CD4-positive, alpha-beta T cell (primary cell): ENCODE measurements at places on chromosomes 13 and 19.

DNA sequence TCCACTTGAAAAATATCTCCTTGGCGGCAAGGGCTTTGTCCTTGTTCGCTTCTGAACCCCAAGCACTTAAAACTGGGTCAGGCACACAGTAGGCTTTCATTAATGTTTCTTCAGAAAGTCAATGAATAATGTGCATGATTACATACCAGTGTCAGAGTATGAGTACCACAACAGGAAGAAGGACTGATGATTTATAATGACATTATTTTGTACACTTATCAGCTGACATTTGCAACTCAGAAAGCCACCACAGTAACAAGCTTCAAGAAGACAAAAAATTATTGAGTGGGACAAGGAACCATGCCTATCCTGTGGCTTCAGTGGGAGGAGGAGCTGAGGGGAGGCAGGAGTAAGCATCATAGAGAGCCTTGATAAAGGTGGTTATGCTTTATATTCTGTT lies 10.0 kb downstream of the POLR1D start:
- DNase-seq: no peak

GRCh38 chr13:31385540-31385939 lies 185.8 kb downstream of the B3GLCT start:
- DNase-seq: no peak

GRCh38 chr13:53398051-53398450 lies 369.4 kb downstream of the OLFM4 start:
- DNase-seq: no peak

GRCh38 chr13:99314640-99315176 lies 7.5 kb upstream of the GPR183 start:
- DNase-seq: no peak

DNA sequence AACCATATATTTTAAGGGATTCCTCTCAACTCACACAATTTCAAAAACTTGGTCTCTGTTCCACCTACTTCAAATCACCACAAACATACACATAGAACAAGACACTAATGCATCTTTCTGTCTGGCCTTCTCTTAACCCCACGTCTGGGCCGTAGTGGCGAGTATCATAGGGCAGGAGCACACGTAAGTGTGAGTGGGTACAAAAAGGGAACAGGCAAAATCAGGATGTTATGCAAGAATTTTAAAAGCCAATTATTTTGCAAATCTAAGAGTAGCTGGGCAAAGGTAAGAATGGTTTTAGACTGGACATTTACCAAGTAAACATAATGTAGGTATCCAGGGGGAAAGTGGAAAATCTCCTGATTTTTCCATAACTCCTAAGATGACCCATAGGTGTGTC lies 35.1 kb downstream of the MTMR6 start:
- DNase-seq: no peak

GRCh38 chr19:54208784-54209057 lies 8.1 kb downstream of the RPS9 start:
- no peak for DNase-seq

GRCh38 chr13:24684600-24684998 lies 4.4 kb downstream of the ATP12A start:
- DNase-seq: no peak

DNA sequence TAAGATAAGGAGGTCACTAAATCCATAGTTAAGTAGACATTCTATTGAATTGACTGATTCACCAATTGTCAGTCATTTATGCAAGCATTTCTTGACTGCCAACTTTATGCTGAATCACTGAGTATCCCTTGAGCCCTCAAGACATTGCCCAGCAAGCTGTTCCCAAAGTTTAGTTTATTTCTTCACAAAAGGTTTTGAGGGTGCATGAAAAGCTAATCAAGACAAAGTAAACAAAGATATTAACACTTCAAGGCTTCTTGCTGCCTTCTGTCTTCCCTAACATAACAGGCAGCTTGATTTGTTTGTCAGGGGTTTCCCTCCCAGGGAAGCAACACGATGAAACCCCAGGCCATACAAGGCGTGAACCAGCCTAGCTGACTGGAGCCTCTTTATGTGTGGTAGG lies 374.4 kb downstream of the SPRY2 start:
- DNase-seq: no peak

DNA sequence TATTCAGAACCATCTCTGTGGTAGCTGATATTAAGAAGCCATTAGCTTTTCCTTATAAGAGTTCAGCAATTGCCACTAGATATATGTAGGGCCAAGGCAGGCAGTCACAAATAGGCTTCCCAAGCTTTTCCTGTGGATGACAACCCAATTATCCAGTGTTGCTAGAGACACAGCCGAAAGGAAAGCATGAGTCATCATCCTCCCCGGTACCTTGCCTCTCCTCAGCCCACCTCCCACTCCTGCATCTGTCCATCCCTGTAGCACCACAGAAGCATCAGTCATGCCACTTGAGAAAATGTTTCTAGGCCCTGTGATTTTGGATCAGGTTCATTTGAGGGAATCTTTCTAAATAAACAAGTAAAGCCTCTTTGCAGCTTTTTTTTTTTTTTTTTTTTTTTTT lies 204.3 kb downstream of the DNAJC15 start:
- no peak for DNase-seq
